ENCODE measurements at places on chromosomes 5 and 9.

GRCh38 chr9:137818286-137818685 lies 59.3 kb upstream of the CACNA1B start:
- DNase-seq = no peak

GRCh38 chr5:60277941-60278340 lies 384.4 kb upstream of the PDE4D start:
- DNase-seq = no peak

DNA sequence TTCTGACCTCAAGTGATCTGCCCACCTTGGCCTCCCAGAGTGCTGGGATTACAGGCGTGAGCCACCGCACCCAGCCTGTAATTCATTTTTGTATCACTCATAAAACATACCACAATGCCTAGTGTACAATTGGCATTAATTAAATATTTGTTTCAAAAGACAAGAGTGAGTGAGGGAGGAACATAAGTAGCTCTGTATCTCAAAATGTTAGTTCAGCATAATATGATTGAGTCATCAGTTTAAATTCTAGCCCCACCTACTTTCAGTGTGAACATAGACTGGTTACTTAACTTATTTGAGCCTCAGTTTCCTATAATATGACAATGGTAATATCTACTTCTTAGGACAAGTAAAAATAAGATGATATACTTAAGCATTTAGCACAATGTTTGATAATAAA lies 26.9 kb downstream of the INVS start:
- DNase-seq = no peak

DNA sequence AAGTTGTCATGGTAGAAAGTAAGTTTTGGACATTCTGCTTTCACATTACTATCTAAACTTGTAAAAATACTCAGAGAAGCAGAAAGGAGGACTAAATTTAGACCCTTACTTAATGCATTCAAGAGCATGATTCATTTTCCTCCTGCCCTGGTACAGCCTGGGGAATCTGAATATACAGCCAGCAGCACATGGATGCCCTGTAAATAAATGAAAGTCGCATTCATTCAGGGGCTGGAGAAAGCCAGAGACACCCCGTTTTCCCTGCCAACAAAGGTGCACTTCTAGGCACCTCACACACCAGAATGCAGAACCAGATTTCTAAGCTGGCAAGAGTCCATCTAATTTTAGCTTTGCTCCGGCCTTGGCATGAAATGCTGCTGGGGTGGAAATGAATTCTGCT lies 172.7 kb upstream of the KLF9 start:
- DNase-seq = peak; percentile 70

DNA sequence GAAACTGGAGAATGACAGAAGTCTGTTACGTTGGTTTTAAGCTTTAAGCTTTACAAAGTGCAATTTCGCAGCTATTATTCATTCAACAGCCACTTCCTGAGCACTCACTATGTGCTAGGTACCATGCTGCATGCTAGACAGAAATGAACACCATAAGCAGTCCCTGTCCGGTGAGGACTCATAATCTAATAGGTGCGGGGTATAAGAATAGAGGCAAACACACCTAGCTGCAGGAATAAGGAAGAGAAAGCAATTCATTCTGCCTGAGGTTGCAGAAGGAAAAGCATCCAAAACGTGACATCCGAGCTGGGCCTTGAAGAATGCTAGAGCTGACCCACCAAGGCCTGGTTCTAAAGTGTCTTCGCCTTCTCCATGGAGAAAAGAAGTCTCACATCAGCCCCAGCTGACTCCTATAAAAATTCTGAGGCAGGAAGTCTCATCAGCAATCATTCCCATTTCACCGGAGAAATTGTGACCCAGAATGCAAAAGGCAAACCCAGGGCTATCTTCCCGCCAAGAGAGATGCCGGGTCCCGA lies 542 bp downstream of the FKBP15 start:
- DNase-seq = no peak

GRCh38 chr9:5305741-5306140 lies 1.2 kb upstream of the RLN2 start:
- DNase-seq = no peak

- DNase-seq = no peak
Measured at GRCh38 chr9:105103776-105104175, 140.7 kb upstream of the SLC44A1 start.

- no peak for DNase-seq
Measured at GRCh38 chr5:135039271-135040033, 5.4 kb upstream of the PITX1 start.

DNA sequence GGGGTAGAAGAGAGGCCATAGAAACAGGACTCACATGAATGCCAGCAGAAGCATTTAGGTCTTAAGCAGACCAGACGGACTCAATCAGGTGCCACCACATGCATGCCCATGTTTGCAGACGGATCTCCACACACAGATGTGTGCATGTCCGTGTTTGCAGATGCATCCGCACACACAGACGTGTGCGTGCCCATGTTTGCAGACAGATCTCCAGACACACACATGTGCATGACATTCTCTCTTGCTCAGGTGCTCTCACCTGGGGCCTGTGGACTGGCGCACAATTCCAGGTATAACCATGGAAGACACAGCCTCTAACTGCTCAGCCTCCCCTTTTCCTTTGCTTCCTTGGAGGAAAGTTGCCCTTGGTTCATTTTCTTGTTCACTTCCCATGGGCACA lies 148.3 kb downstream of the CACNA1B start:
- no peak for DNase-seq

DNA sequence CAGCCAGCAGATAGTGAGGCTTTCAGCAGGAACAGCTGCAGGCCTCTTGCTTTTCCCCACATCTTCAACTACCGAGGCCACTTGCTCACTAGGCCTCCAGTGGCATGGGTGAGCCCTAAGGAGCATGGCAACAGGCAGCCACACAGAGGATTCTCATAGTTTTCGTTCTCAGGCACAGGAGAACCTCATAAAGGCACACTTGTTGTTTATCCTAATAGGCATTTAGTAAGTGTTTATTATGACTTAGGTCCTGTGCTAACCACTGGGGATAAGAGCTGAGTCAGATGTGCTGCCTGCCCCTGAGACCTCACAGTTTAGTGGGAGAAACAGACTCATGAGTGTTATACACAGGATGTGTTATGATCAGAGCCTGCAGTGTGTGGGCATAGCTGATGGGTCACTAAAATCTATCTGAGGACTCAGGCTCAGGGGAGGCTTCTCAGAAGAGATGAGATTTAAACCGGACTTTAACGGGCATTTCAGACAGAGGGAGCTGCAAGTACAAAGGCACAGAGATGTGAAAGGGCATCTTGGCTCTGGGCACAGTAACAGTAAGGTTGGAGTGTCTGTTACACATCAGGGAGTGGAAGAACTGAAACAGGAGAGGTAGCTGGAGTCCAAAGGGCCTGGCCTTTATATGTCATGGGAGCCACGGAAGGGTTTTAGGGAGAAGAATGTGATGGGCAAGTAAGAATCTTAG lies 21.0 kb upstream of the HEMGN start:
- no peak for DNase-seq

DNA sequence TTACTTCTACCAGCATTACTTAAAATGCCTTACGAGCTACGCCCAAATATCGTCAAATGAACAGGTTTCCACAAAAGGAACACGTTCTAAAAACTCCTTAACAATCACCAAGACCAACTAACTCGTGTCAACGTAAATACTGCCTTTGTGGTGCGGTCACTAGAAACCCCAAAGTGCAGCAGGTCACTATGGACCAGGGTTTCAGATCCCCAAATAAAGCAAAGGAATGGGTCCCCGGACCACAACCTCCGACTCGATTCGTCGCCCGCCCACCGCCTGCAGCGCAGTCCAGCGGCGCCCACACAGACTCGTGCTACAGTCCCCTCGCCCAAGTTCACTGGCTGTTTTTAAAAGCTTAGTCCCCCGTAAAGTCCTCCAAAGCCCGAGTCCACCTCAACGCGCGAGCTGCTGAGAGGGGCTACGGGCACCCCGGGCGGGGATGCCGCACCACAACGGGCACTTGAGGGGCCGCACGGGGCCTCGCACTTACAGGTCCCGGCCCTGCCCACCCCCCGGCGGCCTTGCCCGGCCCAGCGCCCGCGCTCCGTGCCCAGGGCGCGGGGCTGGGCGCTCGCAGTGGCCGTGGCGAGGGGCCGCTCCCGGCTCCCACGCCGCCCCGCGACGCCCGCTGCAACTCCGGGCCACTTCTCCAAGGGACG lies 1.1 kb downstream of the NFIB start:
- no peak for DNase-seq

GRCh38 chr5:122054266-122054665 lies 23.8 kb downstream of the LOX start:
- no peak for DNase-seq

DNA sequence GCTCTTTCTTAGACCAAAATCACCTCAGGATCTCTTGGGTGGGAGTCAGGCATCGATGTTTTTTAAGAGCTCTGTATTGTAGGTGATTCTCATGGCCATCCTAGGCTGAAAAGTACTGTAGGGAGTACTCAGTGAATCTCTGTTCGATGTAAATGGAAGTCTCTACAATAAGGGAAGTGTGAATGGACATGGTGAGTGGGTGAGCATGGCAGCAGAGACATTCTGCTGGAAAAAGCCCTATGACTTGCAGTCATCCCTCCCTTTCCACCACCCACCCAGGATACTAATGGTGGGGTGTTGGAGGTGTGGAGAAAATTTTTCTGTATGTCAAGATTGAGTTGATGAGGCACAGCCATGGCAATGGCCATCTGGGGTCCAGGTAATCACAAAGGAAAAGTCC lies 30.9 kb downstream of the ZNF366 start:
- DNase-seq = no peak

DNA sequence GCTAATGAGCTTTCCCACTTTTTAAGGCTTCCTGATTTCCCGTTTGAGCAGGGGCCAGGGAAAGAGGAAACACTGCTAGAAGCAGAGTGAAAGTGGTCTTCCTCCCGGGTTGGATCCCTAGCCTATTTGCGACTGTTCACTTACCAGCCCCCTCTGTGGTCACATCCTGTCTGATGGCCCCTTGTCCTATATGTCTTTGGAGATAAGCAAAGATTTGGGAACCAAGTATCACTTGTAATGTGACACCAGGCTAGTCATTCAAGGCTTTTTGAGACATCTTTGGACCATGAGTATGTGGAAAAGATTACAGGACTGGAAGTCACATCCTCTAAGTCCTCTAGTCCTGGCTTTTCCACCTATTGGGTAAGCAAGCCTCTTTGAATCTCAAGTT lies 6.1 kb downstream of the DNAJB5 start:
- no peak for DNase-seq

- DNase-seq = no peak
Measured at GRCh38 chr9:5749306-5749705, 83.6 kb downstream of the ERMP1 start.

DNA sequence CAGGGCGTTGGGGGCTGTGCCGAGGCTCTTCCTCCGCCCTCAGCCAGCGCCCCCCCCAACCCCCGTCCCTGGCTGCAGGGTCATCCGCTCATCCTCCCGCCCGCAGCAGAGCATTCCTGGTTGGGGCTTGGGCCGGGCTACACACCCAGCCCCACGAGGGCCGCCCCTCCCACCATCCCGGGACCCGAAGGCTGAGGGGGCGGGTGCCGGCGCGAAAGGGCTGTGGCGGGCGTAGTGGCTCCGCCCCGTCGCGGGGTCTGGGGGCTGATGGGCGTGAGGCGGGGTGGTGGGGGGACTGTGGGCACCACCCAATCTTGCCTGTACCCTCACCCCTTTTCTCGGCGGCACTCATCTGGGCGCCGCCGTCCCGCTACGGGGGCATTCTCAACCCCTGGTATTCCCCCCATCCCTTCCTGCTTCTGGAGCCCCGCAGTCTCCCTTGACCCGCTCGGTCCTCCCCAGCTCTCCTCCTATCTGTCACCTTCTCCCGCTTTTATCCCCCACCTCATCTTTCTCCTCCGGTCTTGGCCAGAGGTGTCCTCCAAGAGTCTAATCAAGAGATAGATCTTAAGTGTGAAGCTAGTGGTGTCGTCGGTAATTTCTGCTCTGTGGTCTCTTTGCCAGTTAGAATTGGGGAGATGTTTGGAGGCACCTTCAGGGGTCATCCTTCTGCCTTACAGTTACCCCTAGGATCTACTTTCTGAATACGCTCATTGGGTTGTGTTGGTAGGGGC lies 1.6 kb downstream of the FER start:
- no peak for DNase-seq

DNA sequence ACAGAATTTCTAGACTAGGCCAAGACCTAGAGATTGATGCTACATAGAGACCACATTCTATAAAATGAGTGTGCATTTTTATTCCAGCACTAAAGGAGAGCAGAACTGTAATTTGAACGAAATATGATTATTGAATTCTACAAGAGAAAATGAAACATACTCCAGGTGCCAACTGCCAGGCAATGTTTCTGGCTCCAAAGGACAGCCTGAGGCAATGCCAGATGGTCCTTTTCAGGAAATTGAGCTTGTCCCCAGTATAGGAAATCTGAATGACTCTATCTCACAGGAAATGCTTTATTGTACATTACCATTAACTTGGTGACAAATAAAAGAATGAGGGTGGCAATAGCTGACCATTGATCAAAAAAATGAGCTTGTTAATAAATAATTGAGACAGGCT lies 28.8 kb upstream of the RASGRF2 start:
- no peak for DNase-seq

DNA sequence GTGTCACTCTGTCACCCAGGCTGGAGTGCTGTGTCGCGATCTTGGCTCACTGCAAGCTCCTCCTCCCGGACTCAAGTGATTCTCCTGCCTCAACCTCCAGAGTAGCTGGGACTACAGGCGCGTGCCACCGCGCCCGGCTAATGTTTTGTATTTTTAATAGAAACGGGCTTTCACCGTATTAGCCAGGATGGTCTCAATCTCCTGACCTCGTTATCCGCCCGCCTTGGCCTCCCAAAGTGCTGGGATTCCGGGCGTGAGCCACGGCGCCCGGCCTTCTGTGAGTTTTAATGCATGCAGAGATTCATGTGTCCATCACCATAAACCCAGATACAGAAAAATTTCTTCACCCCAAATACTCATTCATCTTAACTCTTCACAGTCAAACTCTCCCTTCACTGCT lies 1046.7 kb downstream of the CDH9 start:
- no peak for DNase-seq

GRCh38 chr9:30280229-30280900 lies 2104.1 kb upstream of the ACO1 start:
- DNase-seq = no peak

DNA sequence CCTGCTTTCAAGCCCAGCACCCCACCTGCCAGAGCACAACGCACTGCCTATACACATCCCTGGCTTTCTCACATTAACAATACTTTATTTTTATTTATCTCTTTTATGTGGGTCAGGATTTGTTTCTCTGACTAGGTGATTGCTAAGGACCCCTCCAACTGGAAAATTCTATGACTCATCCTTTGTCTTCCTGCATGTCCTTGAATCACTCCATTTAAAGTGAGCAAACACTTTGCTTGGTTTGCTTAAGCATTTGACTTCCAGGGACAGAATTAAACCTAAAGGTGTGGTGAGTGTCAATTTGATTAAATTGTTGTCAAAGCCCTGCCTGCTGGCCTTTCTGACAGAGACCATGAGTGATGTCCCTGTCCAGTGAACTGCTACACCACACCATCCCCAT lies 536.5 kb upstream of the BRINP1 start:
- no peak for DNase-seq

- DNase-seq = no peak
Measured at GRCh38 chr9:1683951-1684350, 331.2 kb upstream of the SMARCA2 start.

DNA sequence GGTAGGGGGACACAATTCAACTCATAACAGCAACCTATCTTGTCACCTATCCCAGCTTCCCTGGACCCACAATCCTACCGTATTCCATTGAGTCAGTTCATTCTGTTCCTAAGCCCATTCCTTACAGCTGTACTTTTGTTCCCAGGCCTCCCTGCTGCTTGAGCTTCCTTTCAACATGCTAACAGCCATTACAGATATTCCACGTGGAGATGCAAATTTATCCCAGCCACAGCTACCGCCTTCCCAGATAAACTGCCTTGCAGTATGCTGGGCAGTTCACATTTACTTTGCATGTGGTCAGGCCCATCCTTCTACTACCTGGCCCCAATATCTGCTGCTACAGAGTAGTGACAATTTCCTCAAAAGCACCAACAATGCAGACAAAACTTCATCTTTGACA lies 23.0 kb downstream of the RIGI start:
- DNase-seq = no peak
